ENCODE measurements at places on chromosomes 1 and 21. TPM values are rescaled to one million over a fixed set of nuclear protein-coding genes. Genes with fewer than 3 reads are reported as not detected.

GRCh38 chr1:112493351-112493750 is 15.4 kb upstream of the WNT2B start:
- no peak overlapping the region for H3K27ac ChIP-seq
- H3K4me3 ChIP-seq, result no peak overlapping the region
- no peak for DNase-seq
- no peaks in the 10 kb centered on the region for H3K4me1 ChIP-seq

DNA sequence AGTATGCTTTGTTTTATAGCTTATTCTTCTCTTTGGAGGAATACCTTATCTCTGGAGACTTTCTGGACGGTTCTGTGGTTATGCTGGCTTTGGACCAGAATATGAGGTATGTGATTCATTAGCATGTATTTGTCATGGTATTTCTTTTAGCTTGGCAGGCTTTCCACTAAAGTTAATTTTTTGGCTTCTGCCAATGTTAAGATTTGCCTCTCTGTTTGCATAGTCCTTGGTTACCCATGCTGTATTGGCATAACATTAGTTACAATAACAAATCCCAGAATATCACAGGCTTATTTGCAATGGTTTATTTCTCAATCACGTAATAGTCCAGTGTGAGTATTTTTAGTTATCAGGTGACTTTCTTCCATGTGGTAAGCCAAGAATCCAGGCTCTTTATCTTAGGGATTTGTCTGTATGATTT is 9.7 kb downstream of the ZMPSTE24 start:
- DNase-seq, result no peak
- no peaks in the 10 kb centered on the region for H3K36me3 ChIP-seq
- H3K27ac ChIP-seq, result peak overlapping the region; percentile 67
- peaks cover 7% of the 10 kb centered on the region for H3K4me1 ChIP-seq

Gene PLA2G5
- 44.7 TPM for total RNA-seq

Gene SLC37A1
- total RNA-seq, result 3.7 TPM

Gene ILDR2
- 5.2 TPM for total RNA-seq
